ENCODE measurements at places on chromosomes 7 and 10.

- no peak overlapping the region for H3K27ac ChIP-seq
- no peak for DNase-seq
- no peak overlapping the region for H3K4me3 ChIP-seq
- H3K36me3 ChIP-seq = no peaks in the 10 kb centered on the region
Observed at GRCh38 chr7:121940918-121941317, 68.0 kb downstream of the PTPRZ1 start.

GRCh38 chr7:40500219-40500618 lies 365.4 kb downstream of the SUGCT start:
- no peaks in the 10 kb centered on the region for H3K27me3 ChIP-seq
- no peak for DNase-seq
- H3K4me1 ChIP-seq = no peaks in the 10 kb centered on the region
- no peaks in the 10 kb centered on the region for H3K36me3 ChIP-seq
- no peak overlapping the region for H3K4me3 ChIP-seq
- no peak overlapping the region for H3K27ac ChIP-seq

GRCh38 chr7:50306494-50307367 lies 2.2 kb downstream of the IKZF1 start:
- H3K4me1 ChIP-seq = no peaks in the 10 kb centered on the region
- no peaks in the 10 kb centered on the region for H3K36me3 ChIP-seq
- DNase-seq = no peak
- no peak overlapping the region for H3K4me3 ChIP-seq

- no peak overlapping the region for H3K27ac ChIP-seq
- H3K4me1 ChIP-seq = no peaks in the 10 kb centered on the region
- H3K36me3 ChIP-seq = no peaks in the 10 kb centered on the region
- no peak for DNase-seq
Observed at GRCh38 chr10:121128164-121128563, 277.0 kb downstream of the WDR11 start.

DNA sequence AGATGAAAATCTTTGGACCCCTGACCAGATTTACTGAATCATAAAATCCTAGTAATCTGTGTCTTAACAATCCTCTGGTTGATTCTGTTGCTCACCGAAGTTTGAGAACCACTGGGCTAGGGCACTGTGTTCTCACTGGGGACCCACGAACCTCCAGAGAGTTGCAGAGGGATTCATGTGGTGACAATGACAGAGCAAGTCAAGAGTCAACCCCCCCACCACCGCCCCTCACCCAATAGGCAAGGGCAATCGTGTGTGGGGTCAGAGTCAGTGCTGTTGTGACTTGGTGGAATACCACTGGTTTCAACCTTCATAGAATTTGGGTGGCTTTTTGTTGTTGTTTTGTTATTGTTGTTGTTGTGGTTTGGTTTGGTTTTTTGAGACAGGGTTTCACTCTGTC lies 23.5 kb upstream of the NRP1 start:
- H3K27ac ChIP-seq = no peak overlapping the region
- H3K4me3 ChIP-seq = no peak overlapping the region
- no peaks in the 10 kb centered on the region for H3K36me3 ChIP-seq
- no peak for DNase-seq
- no peaks in the 10 kb centered on the region for H3K4me1 ChIP-seq

DNA sequence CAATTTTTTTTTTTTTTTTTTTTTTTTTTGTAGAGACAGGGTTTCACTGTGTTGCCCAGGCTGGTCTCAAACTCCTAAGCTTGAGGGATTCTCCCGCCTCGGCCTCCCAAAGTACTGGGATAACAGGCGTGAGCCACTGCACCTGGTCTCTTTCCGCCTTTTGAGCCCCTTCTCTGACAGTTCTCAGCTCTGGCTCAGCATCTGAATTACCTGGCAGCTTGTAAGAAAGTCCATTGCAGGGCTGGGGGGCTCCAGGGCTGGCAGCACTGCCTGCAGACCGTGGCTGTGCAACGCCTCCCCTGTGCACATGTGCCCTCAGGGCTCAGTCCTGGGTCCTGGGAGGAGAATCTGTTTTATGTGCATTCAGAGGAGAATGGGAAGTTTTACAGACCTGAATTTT lies 37.6 kb downstream of the VWA2 start:
- H3K4me1 ChIP-seq = peaks cover 4% of the 10 kb centered on the region
- no peak for DNase-seq
- H3K36me3 ChIP-seq = no peaks in the 10 kb centered on the region
- H3K27me3 ChIP-seq = no peaks in the 10 kb centered on the region
- no peak overlapping the region for H3K4me3 ChIP-seq

DNA sequence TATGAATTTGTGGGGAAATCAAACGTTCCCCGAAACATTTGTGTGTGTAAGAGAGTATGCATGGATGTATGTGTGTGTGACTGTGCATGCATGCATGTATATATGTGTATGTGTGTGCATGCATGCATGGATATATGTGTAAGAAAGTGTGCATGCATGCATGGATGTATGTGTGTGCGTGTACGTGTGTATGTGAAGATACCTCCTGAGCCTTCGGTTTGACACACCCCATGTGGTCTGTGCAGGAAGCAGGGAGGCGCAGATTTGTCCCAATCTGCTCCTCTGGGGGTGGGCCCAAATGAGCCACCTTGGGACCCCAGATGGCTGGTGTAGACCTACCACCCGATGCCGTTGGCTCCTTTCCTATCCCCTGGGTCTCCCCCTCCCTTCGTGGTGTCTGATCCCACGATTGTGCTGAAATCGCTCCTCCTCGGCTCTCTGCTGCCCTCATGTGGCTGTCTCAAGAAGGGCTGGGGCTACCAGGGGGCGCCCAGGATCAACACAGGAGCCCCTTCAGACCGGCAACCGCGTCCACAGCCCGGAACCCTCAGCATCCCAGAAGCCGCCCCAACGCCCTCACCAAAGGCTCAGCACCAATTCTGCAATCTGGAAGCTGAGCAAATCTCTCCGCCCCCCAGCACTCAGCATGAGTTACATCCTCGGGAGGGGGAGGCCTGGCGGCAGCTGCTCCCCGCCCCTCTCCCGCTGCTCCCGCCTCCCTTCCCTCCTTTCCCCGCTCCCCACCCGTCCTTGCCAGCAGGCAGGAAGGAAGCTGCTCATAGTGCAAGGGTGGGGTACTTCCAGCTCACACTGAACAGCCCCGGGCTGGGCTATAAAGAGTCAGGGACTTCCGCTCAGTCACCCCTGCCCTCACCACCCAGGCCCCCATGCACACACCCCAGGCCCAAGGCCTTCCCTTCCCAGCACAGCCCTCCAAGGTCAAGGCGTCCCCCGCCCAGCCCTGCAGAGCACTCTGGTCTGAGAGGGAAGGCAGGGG lies 2.3 kb upstream of the NOS3 start:
- H3K27me3 ChIP-seq = no peaks in the 10 kb centered on the region
- DNase-seq = no peak
- H3K4me1 ChIP-seq = no peaks in the 10 kb centered on the region
- H3K27ac ChIP-seq = no peak overlapping the region

GRCh38 chr7:1355568-1356340 lies 103.5 kb downstream of the MICALL2 start:
- no peaks in the 10 kb centered on the region for H3K4me1 ChIP-seq
- DNase-seq = no peak
- no peaks in the 10 kb centered on the region for H3K36me3 ChIP-seq

DNA sequence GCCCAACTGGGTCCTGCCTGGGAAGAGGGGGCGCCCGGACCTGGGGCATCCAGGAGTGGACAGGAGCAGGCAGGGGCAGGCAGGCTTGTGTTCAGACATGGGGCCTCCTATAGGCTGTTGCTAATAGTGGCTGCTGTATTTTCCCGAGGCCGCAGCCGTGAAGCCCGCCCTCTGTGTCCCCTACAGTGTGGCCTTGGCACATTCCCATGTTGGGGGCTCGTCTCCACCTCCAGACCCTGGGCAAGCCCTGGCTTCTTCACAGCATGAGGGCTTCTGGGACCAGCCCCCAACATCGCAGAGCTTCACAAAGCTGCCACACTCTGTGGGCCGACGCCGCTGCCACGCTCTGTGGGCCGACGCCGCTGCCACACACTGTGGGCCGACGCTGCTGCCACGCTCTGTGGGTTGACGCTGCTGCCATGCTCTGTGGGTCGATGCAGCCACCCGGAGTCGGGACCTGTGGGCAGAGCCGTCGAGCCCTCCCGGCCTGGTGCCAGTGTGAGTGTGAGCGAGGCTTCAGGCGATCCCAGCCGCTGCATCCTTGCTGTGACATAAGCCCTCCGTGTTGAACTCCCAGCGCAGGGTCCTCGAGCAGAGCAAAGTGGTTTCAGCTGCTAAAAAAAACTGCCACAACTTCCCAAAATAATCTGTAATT lies 109.0 kb downstream of the INPP5A start:
- no peaks in the 10 kb centered on the region for H3K4me1 ChIP-seq
- no peak overlapping the region for H3K4me3 ChIP-seq

DNA sequence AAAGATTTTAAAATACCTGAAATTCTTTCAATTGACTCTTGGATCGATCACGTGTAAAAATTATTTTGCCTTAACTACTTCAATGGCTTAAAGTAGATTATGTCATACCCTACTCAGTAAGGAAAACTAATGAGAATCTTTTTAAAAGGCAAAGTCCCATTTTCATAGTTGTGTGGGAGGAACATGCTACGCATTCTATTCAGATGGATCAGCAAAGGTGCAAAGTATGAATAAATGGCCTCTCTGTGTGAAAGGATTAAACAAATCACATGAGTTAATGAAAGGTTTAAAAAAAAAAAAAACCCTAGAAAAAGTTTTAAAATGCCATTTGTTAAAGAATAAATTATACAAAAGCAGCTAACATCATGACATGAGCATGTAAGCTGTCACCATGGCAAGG lies 77.1 kb downstream of the ENO4 start:
- no peaks in the 10 kb centered on the region for H3K27me3 ChIP-seq
- no peak overlapping the region for H3K27ac ChIP-seq
- H3K36me3 ChIP-seq = no peaks in the 10 kb centered on the region
- DNase-seq = no peak
- no peak overlapping the region for H3K4me3 ChIP-seq

DNA sequence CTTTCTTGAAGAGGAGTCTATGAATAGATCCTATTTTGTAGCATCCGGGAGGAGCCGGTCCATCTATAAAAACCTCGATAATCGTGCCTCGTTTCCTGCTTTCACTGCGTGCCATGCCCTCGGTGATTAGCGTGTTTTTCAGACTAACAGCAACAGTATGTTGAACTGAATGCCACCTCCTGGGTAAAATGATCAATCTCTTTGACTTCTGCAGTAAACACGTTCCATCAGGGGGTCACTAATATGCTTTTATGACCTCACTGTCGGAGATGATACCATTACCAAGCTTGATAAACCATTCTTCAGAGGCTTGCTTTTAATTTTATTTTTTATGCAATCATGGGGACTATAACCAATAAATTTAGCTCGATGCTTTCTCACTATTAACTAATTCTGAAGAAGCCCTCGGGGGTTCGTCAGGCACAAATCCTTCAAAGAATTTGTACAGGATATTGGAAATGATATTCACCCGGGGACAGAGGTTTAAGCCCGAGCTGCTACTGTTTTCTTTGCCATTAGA lies 228.3 kb downstream of the ADARB2 start:
- no peak for DNase-seq
- no peaks in the 10 kb centered on the region for H3K36me3 ChIP-seq

- no peak overlapping the region for H3K27ac ChIP-seq
- no peaks in the 10 kb centered on the region for H3K4me1 ChIP-seq
- no peaks in the 10 kb centered on the region for H3K27me3 ChIP-seq
- no peak overlapping the region for H3K4me3 ChIP-seq
Observed at GRCh38 chr10:1394155-1394912, 338.1 kb downstream of the WDR37 start.

Measured in ascending aorta (tissue), 2 donors.